ENCODE measurements at places on chromosomes 12 and 14.
A peak's percentile ranks its signal among the peaks of the same experiment; 100 is the strongest.

DNA sequence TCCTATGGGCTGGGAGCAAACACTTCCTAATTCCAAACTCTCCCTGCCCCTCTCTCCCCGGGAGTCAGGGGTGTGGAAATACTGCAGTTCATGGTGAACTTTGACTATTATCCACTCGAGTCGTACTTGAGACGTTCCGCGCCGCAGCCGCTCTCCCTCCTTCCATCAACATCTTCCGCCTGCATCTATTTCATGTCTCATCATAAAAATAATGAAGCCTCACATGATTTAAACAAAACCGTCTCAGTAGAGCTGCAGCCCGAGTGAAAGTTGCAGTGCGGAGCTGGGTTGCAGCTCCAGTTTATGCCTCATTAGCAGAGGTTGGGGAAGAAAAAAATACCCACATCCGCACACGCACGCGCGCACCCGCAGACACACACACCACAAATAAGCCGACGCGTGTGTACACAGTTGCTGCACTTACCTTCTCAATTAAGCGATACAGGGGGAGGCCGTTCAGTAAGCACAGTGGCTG, 283 bp downstream of the LMO3 start:
- no peak for DNase-seq

DNA sequence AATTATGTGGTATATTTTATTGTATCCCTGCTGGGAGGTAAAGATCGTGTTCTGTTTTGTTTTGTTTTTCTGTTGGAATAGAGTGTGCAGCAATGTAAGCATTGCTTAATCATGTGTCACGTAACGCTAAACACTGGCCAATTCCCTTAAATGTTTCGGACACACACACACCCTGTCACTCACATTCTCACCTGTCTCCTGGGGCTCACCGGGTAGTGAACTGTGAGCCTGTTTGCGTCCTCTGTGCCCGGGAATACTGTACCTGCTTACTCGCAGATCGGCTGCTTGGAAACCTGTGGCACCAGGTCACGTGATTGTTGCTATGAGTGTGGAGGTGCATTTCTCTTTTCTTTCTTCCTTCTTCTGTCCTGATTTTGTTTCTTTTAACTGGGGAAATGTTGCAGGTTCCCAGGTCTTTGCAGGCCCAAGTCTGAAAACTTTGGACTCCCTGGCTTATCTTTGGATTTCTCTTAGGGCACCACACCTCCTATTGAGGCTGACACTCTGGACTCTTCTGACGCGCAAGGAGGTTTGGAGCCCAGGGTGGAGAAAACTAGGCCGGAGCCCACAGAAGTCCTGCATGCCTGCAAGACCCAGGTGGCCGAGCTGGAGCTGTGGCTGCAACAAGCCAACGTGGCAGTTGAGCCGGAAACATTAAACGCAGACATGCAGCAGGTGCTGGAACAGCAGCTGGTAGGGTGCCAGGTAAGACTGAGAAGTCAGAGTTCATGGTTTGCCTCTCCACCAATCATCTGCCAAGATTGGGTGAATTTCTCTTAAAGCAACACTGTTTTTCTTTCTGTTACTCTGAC, 181.1 kb downstream of the ESR2 start:
- no peak for DNase-seq

DNA sequence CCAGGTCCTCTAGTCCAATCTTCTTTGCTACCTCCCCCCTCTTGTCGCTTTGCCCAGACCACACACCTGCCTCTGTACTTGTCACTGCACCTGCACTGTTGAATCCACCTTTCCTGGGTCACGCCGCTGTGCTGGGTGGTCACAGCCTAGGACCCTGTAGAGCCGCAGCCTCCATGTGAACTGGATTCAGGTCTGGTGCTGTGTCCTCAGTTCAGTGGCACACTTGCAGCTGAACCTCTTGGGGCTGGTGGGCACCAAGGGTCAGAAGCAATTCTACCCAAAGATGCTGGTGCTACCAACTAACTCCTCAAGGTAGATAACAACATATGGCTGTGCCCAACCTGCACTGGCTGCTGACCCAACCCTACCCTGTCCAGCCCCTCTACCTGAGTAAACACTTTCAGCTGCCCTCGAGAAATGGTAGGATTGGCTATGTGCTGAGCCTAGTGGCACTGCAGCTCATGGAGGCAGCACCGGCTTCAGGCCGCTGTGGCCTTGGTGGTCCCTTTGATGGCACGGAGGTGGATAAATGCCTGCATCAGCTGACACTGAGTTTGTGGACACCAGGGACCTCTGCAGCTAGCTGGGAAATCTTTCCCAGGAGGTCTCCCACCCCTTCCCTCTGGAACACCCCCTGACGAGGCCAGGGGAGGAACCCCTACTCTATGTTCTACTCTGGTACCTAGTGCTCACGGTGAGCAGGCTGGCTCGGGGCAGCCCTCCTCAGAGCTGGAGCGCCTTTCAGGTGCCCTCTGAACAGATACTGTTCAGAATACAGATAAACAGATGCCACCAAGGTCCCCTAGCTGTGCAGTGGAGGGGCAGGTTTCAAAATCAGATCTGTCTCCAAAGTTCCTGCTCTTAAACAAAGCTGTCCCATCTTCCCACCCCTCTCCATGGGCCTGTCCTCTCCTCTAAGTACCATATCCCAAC, 14.3 kb downstream of the AGAP2 start:
- DNase-seq, result no peak

GRCh38 chr14:28758885-28759652, 7.5 kb upstream of the FOXG1 start:
- no peak for DNase-seq

- no peak for DNase-seq
Measured at GRCh38 chr14:69204753-69205152, 13.5 kb downstream of the EXD2 start.

DNA sequence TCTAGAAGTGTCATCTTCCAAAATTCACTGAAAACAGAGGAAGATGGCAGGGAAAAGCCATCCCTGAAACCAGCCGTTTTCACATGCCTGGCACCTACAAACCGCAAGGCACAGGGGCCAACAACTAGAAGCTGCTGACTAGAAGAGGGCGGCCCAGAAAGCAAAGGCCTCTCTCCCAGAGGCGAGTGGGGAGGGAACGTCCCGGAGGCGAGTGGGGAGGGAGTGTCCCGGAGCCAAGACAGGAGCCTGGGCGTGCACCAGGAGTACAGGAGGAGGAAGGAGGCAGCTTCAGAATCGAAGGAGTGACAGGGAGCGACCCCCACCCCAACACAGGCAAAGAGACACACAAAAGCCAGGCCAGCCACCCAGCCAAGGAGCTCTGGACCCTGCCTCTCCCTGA, 21.0 kb downstream of the ANKLE2 start:
- DNase-seq, result no peak

DNA sequence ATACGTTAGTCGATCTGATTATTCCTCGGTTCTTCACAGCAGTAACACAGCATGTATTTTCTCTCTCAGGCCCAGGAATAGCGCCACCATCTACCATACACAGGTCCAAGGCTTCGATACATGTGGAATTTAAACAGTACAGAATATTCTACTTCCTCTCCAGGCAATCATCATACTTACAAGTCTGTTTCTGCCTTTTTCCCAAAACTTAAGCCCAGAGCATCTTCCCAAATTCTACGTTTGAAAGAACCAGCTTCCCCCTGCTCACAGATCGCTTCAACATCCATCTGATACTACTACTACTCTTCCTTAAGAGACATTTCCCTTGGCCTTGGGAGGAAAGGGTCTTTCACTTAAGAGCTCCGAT, 626 bp downstream of the TXNDC16 start:
- DNase-seq, result peak; percentile 66

DNA sequence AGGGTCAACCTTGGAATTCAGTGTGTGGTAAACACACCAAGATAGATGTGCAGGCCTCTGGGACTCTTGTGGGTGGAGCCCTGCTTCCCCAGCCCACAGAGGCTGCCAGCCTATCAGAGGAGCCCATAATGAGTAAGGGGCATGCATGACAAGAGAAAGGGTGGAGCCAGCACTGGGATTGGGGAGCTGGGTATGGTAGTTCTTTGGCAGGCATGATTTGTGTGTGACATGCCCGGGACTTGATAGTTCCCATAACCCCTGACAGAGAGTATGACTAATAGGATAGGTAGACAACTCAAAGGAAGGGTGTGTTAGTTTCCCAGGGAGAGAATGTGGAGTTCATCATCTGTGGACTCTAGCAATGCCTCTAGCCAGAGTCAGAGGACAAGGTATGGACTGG, 143.0 kb downstream of the EMP1 start:
- no peak for DNase-seq

GRCh38 chr12:132345561-132346200, 16.3 kb upstream of the GALNT9 start:
- no peak for DNase-seq

- DNase-seq, result no peak
Measured at GRCh38 chr14:99468836-99469592, 11.6 kb downstream of the SETD3 start.

GRCh38 chr14:98591161-98591560, 680.8 kb downstream of the BCL11B start:
- DNase-seq, result no peak

GRCh38 chr14:64464651-64465050, 648 bp upstream of the AKAP5 start:
- no peak for DNase-seq

DNA sequence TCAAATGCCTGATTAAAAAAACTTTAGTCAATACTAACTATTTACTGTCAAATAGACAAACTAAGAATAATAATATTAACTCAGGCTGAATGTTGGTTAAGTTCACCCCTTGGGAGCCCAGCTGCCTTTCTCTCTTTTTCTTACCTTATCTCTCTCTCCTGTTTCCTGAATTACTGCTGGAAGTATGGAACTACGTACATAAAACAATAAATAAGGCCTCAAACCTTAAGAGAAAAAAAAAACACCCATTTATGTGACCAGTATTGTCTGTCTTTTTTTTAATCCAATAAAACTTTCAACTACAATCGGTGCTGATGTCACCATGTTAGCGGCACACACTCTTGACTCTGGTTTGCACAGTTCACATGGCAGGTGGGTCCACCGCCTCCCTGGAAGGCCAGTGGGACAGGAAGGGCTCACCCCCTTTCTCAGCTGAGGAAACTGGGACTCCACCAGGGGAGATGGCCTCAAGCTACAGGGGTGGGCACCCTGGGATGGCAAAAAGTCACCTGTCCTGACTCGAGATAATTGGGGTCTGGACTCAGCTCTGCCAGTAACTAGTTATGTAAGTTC, 21.3 kb downstream of the BCL11B start:
- DNase-seq, result no peak

GRCh38 chr12:11134305-11134704, at the start of gene TAS2R30:
TAS2R30 (minus strand) TSS chr12:11134644; CDS start chr12:11134244, 400 bp downstream.
- DNase-seq, result no peak

Measured in SW 1271 (cell line).